Activated T-helper 1 cell treated with Interleukin-2 at 50 U/mL for 16 hours (primary cell): ENCODE measurements at places on chromosomes 3 and 15.

DNA sequence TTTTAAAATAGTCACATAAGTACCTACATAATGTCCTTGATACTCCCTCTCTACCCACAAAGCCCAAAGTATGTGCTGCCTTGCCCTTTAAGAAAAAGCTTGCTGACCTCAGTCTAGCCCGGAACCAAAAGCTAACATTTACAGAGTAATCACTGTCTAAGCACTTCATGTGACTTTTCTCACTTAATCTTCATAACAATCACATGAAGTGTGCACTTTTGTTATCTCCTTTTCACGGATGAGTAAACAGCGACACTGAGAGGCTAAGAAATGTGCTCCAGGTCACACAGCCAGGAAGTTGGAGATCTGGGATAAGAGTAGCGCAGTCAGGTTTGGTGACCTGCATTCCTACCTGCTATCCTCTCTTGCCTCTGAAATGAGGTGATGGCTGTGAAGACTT, 194.0 kb downstream of the ITPR1 start:
- DNase-seq, result no peak

- DNase-seq, result peak; percentile 30
These were observed at the start of gene PCBP4 for GRCh38 chr3:51967384-51968169. TSS of gene PCBP4 (minus strand) at chr3:51967454. CDS start at chr3:51961240, 6,214 bp downstream.

DNA sequence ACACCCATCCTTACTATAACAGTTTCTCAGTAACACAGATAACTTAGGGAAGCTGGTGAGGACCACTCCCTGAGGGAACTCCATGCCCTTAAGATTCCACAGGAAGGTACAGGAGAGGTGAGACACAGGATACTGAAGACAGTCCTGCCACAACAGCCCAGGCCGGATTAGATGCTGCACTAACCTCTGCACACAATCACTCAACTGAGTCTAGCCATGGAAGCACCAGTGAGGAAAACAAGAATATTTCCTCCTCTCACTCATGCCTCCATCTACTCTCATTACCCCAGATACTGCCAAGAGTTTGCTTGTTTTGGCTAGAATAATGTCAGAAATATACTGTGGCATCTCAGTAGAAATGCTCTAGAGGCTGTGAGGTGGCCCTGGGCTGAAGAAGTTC, 3.7 kb downstream of the ANO10 start:
- no peak for DNase-seq

- no peak for DNase-seq
These were observed 27.4 kb downstream of the PPARG start for GRCh38 chr3:12316253-12316652.

GRCh38 chr15:63258658-63259057, 18.7 kb upstream of the APH1B start:
- no peak for DNase-seq

DNA sequence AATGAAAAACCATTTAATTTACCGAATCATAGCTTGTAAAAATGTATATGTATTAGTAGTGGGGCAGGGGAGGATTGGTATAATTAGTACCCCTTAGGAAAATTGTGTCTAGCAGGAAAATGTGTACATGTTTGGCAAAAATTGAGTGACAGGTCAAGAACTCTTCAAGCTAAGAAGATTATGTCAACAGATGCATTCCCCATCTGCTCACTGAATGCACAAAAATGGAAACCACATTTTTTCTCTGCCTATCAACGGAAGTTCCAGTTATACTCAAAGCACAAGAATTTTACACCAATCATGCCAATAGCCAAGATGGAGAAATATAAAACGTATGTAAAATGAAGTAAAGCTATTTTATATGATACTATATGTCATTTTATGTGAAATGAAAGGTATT, 377.8 kb downstream of the KCNH8 start:
- DNase-seq, result no peak

GRCh38 chr15:28128031-28128430, 28.9 kb upstream of the OCA2 start:
- no peak for DNase-seq

DNA sequence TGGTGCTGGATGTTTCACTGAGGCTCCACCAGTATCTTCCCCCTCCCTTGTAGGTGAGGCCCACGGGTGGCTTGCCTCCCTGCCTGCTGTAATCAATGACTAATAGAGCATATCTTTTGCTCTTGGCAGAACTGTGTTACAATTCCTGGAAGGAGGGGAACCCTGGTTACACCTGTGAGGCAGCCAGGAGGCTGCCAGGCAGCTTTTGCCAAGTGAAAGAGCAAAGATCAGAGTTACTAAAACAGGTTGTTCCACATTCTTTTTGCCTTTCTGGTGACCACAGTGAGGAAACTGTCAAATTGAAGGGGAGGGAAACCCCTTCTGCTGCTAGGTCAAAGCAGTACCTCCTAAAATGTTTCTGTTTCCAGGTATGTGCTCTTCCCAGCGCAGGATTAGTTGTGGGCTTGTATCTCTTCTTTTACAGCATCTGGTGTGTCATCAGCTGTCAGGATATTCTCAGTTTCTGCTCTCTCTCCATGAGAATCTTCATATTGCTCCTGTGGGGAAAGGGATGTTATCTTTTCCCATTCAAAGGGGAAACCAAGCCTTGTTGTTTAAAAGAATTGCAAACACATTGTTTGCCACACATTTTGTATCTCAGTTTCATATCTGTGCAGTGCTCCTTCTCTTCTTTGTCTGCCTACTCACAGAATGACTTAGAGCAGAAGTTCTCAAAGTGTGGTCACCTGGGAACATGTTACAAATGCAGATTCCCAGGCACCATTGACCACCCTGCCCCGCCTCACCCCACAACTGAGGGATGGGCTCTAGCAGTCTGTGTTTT, 137.4 kb upstream of the UMPS start:
- DNase-seq, result no peak

DNA sequence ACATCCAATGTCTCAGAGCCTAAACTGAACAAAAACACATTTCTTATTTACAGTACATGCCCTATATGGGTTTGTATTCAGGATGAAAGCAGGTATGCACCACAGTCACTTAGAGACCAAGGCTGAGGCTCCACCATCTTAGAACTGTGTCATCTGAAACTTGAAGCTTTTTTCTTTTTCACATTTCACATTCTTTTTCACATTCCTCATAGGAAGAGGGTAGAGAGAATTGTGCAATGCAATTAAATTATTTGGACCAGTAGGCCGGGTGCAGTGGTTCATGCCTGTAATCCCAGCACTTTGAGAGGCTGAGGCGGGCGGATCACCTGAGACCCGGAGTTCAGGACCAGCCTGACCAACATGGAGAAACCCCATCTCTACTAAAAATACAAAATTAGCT, 591.0 kb downstream of the MECOM start:
- no peak for DNase-seq

- DNase-seq, result no peak
These were observed 293.0 kb downstream of the UBE2E2 start for GRCh38 chr3:23496165-23496564.

DNA sequence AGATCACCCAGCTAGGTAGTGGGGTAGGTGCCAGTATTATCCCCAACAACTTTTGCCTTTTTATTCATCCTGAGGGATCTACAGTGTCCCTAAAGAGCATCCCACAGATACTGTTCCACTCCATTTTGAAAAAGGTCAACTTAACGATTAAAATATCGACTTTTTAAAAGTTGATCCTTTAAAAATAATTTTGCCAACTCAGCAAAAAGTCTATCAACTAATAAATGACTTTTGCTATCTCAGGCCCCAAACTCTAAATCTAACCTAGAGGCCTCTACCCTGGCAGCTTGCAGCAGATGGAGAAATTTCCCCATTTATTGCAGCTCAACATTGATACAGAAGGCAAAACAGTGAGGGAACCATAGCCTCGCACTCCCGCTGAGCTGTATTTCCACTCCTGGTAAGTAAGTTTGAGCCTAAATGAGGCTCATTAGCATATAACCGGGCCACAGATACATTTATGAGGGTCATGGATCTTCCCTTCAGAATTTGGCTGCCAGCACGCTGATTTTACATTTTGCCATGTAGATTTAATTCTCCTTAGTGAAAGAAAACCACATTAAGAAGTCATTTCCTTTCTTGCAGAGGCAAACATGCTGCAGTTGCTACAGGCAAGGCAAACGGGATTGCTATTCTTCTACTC, 704.1 kb upstream of the CFAP20DC start:
- DNase-seq, result no peak

DNA sequence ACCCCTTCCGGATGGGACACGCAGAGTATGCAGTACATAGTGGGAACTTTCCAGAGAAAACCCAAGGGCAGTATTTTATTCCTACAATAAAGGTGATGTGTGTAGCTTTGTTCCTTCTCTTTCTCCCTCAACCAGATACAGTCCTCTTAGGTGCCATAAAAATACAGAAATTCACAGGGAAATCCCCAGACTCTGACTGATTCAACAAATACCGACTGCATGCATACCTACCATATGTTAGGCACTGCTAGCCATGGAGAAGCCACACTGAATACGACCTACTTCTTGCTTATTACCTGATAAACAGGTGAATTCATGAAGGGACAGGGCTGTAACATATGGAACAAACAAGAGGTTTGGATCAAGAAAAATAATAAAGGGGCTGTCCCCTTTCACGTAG, 228.5 kb downstream of the FOXP1 start:
- DNase-seq, result no peak

GRCh38 chr15:89472785-89473256, 23.6 kb downstream of the RHCG start:
- no peak for DNase-seq

DNA sequence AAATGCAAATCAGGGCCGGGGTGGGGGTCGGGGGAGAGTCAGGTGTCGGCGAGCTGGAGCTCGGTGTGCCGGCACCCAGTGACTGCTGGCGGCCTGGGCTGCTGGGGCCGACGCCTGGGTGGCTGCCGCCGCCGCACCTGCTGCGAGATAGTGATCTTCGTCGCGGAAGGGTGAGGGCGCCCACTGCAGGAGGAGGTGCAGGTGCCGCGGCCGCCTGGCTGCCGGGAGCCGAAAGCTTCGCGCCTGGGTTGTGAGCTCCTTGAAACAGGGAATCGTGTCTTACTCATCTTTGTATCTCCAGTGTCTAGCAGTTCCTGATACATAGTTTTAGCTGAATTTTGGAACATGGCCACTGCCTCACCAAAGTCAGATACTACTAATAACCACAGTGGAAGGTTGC, 64.0 kb upstream of the CPOX start:
- no peak for DNase-seq

DNA sequence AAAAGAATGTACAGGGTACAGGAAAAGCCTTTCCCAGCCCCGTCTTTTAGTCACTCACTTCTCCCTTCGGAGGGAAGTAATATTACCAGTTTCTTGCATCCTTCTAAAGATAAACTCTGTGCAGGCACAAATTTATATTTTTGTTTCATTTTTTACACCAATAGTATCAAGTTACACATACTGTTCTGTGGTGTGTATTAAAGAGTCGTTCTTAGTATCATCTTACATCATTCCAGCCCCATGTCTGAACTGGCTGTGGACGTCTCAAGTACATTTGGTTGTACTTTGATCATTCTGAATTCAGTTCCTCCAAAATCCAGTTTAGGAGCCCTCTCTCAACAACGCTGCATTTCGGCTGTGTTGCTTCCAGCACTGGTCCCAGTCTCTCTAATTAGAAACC, 68.7 kb downstream of the LMLN start:
- DNase-seq, result no peak

DNA sequence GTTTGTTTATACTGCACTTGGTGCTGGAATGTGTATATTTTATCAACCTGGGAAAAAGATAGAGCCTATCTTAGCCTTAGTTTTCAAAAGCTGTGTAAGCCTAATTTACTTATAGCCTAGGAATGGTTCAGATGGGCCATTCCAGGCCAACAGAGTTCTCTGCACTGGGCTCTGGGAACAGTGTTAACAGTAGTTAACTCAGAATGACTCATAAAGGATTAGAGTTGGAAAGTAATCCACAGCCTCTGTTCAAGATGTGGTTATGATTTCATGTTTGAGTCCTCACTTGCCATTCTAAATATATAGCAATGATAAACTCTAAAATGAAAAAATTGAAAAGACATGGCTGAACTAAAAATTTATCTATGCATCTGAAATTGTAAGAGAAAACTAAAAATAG, 22.6 kb upstream of the PEX5L start:
- DNase-seq, result no peak

- DNase-seq, result no peak
These were observed 67.4 kb upstream of the TLE3 start for GRCh38 chr15:70164910-70165715.

DNA sequence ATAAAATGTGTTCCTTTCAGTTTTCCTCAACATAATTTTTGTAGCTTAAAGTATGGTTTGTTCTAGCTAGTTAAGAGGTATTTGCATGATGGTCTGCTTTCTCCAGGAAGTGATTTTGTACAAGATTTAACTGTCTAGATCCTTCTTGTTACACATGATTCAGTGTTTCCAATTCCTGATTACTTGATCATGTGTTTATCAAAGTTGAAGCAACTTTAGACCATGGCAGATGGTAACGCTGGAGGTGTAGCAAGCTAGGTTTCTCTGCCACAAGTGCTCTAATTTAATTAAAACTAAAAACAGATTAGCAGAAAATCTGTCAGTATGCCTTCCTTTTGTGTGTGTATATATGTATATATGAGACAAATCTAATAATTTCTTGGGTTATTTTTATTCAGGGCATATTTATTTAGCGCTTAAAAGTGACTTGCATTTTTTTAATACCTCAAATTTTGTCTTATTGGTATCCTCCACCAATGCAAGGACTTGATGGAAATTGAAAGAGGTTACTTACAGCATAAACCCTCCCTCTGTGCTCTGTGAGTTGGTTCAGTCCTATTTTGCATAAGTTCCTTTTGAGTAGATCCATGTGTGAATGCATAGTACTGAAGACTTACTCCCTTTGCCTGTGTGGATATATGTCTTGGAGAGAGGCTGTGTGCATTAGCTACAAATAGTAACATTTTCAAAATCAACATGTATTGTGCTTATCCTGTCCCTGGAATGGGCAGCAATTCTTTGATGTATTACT, 157.3 kb upstream of the CGNL1 start:
- DNase-seq, result no peak

- DNase-seq, result no peak
These were observed 567.6 kb upstream of the ARPP21 start for GRCh38 chr3:35071772-35072171.

DNA sequence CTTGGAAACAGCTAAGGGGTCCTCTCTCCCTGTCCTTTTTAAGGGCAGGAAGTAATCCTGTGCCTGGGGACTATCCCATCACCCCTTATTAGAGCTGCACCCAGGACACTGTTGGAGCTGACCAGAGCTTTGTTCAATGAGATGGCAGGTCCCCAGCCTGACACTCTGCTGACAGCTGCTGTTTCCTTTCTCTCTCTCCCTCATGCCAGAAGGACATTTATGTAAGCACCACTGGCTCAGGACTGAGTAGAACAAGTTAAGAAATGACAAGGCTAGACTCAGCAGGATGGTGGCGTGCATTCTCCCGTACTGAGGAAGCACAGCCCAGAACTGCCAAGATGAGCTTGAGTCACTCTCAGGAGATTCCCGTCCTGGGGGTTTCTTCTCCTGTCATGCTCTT, 17.3 kb downstream of the GJD2 start:
- DNase-seq, result no peak

DNA sequence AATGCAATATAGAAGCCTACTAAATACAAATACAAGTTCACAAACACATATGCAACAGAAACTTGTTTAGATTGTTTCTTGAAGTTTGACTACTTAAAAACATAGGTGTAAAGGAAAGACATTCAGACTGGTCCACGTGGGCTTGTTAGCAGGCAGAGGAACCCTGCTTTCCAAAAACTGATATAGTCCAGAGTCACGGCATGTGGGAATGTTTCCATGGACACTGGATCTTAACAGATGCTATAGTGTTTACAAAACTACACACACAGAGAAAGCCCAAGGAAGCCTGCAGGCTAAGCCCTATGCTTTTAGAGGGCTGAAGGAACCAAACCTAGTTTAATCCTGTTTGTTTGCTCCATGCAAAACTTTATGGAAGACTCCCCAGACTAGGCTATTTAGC, 45.2 kb upstream of the LRRC58 start:
- DNase-seq, result no peak
